Stimulated activated CD8-positive, alpha-beta memory T cell treated with anti-CD3 and anti-CD28 coated beads, Interleukin-4, amount 100 ng/mL, for 48 hours (primary cell): ENCODE measurements at places on chromosomes 12 and 14.

GRCh38 chr12:94532490-94533422, 73.1 kb upstream of the CEP83 start:
- peak; percentile 84 for DNase-seq

DNA sequence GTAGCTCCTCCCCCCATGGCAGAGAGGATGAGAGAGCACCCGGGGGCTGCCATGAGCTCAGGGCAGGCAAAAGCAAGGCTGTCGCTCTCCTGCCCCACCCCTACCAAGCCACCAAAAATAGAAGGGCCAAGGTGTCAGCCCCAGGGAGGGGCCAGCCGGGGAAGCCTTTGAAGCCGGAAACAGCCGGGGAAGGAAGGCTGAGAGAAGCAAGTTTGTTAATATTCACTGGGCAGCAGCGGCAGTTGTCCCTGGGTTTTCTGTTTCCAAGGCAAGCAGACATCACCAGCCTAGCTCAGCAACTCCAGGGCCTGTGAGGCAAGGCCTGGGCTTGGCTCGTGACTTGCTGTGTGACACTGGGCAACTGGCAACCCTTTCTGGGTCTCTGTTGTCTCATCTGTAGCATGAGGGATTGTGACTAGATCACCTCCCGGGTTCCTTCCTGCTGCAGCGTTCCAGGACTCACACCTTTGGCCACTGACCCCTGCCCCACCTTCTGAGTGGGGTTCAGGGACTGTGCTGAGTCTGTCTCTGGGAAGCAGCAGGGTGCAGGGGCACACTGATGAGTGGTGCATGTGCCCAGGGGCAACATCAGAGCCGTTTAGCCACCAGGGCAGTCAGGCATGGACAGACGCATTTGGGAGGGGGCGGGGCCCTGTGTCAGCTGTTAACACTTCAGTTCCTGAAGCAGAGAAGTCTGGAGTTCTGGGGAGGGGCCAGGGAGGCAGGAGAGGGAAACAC, 24.3 kb downstream of the SYNDIG1L start:
- DNase-seq: peak; percentile 57

- no peak for DNase-seq
Measured at GRCh38 chr12:128606051-128606450, 217.7 kb downstream of the SLC15A4 start.

GRCh38 chr12:91841822-91842221, 303.8 kb downstream of the BTG1 start:
- DNase-seq: no peak

- DNase-seq: peak; percentile 39
Measured at GRCh38 chr14:56118611-56119181, 485 bp downstream of the PELI2 start.

DNA sequence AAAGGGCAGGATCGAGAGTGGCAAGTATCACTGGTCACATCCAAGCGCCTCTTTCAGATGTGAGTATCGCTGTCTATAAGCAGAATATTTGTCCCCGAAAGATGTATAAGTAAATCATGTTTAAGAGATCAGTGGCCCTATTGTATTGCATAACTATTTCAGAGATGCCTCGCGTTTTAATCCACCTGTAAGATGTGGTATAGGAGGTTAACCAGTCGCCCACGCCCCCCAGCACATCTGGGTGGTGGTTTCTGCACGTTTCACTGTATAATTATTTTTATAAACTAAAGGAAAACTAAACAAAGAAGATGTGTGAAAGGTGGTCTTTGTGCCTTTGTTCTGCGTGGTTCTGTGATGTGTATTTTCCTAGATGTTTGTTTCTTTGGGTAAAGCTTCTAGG, 28.9 kb downstream of the RIMBP2 start:
- DNase-seq: no peak

- DNase-seq: no peak
Measured at GRCh38 chr12:67509666-67510386, 138.7 kb upstream of the DYRK2 start.

GRCh38 chr12:7498809-7499208, 4.8 kb downstream of the CD163 start:
- DNase-seq: no peak

- DNase-seq: no peak
Measured at GRCh38 chr14:99839696-99840095, 46.5 kb downstream of the EML1 start.

- no peak for DNase-seq
Measured at GRCh38 chr14:74551431-74552371, 58.1 kb downstream of the ISCA2 start.

- no peak for DNase-seq
Measured at GRCh38 chr12:119672194-119672593, 4.3 kb downstream of the PRKAB1 start.

DNA sequence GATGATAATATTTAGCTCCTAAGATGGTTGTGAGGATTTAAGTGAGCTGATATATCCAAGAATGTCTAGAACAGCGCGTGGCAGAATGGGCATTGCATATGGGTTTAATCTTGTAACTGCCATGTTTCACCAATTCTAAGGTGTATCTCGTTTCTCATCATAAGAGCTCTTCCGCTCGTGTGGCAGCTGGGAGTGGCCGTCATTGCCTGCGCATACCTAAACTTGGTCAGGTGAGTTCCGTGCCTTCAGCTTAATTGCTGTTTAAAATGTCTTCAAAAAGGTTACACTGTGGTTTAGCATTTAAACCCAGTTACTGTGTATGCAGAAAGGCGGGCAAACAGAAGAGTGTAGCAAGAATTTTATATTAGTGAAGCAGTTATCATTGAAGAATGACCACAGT, 4.5 kb upstream of the AQP2 start:
- no peak for DNase-seq
